ENCODE measurements at places on chromosomes 3 and 15.
A peak's percentile ranks its signal among the peaks of the same experiment; 100 is the strongest.

DNA sequence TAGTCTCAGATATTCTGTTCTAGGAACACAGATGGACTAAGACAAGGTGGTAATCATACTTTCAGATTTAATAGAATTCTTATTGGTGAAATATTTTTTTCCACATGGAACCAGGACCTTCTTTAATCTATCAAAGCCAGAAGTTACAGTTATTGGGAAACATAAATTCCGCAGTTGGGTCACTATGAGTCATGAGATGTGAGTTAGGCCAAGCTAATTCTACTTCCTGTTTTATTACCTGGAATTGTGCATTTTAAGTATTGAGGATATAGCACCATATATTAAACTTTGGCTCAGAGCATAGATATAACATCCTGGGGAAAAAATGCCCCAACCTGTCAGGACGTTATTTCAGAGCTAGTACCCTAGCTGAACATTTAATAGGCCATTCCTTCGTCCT, 96.4 kb upstream of the P3H2 start:
- H3K36me3 ChIP-seq, result no peaks in the 10 kb centered on the region
- H3K4me1 ChIP-seq, result no peaks in the 10 kb centered on the region
- no peak for DNase-seq
- H3K27me3 ChIP-seq, result no peaks in the 10 kb centered on the region

GRCh38 chr15:39465843-39466749, 114.8 kb upstream of the THBS1 start:
- peaks cover 22% of the 10 kb centered on the region for H3K4me1 ChIP-seq
- H3K27ac ChIP-seq, result peak overlapping the region; percentile 56
- no peak overlapping the region for H3K4me3 ChIP-seq
- H3K36me3 ChIP-seq, result no peaks in the 10 kb centered on the region

- H3K4me3 ChIP-seq, result no peak overlapping the region
- H3K27ac ChIP-seq, result no peak overlapping the region
- no peaks in the 10 kb centered on the region for H3K27me3 ChIP-seq
- no peaks in the 10 kb centered on the region for H3K36me3 ChIP-seq
- no peak for DNase-seq
Observed at GRCh38 chr3:134874737-134875413, 79.8 kb downstream of the EPHB1 start.

- no peak for DNase-seq
- no peaks in the 10 kb centered on the region for H3K36me3 ChIP-seq
- no peaks in the 10 kb centered on the region for H3K4me1 ChIP-seq
- H3K4me3 ChIP-seq, result no peak overlapping the region
- no peaks in the 10 kb centered on the region for H3K27me3 ChIP-seq
Observed at GRCh38 chr3:165158011-165158410, 38.2 kb downstream of the SLITRK3 start.

DNA sequence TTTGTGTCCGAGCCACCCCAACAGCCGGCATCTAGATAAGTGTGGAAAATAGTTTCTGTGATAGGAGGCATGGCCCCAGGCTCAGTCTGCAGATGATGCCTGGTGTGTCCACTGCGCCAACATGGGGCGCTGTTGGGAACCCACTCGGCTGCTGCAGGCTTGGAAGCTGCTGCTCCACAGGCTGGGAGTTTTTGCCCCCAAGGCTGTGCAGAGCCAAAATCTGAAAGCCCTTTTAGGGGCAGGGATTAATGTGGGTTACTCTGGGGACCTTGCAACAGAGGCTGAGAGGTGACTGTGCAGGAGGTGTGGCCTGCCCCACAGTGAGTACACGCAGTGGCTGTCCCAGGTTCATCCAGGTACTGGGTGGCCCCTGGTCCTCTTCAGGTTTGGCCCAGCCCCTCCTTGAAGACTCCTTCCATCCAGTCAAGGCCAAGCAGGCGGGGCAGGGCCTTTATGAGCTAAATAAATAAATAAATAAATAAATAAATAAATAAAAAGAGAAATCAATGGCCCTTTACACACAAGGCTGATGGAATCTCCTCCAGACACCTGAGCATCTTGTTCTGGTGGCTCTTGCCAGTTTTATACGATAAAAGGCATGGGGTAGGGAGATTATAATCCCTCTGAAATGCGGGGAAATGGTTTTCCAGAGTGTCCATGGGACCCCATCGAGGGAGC, 73.8 kb downstream of the AAGAB start:
- no peaks in the 10 kb centered on the region for H3K27me3 ChIP-seq
- no peak overlapping the region for H3K27ac ChIP-seq
- peaks cover 59% of the 10 kb centered on the region for H3K36me3 ChIP-seq
- H3K4me1 ChIP-seq, result peaks cover 8% of the 10 kb centered on the region
- no peak for DNase-seq
- H3K4me3 ChIP-seq, result no peak overlapping the region

DNA sequence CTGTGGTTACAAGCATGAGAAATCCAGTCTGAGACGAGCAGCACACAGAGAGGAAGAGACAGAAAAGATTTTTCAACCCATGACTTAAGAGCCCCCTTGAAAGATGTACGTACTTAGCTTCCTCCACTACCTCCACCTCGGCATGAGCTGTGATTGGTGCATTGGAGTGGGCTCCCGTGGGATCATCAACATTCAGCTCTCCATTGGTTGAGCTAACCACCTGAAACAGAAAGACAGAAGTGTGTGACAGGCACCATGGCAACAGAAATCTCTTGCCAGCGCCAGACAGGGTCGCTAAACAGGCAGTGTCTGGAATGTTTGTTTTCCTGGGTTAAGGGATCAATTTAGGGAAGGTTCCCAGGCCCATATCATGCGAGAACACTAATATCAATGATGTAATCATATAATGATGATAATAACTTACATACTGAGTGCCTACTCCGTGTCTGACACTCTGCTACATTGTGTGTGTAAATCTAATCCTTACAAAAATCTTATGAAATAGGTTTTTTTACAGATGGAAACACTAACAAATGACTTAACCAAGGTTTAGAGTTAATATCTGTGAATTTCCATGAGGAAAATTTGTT, 17.5 kb upstream of the PPIB start:
- H3K36me3 ChIP-seq, result no peaks in the 10 kb centered on the region
- no peaks in the 10 kb centered on the region for H3K27me3 ChIP-seq
- DNase-seq, result no peak

- H3K27ac ChIP-seq, result no peak overlapping the region
- DNase-seq, result no peak
- H3K4me3 ChIP-seq, result no peak overlapping the region
- no peaks in the 10 kb centered on the region for H3K36me3 ChIP-seq
- no peaks in the 10 kb centered on the region for H3K27me3 ChIP-seq
Observed at GRCh38 chr15:43954181-43954621, 127.4 kb downstream of the WDR76 start.

DNA sequence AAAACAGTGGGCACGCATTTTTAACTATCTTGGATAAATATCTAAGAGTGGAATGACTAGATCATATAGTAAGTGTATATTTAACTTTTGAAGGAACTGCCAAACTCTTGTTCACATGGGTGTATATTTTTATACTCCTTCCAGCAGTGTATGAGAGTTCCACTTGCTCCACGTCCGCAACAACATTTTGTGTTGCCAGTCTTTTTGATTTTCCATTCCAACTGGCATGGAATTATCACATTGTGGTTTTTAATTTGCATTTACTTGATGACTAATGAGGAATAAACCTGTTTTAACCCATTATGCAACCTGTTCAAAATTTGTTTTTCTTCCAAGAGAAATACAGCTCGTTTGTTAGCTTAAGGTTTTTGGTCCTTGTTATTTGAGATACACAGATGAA, 51.6 kb downstream of the ZNF621 start:
- DNase-seq, result no peak
- H3K4me3 ChIP-seq, result no peak overlapping the region
- no peaks in the 10 kb centered on the region for H3K4me1 ChIP-seq
- H3K27ac ChIP-seq, result no peak overlapping the region
- H3K27me3 ChIP-seq, result no peaks in the 10 kb centered on the region

DNA sequence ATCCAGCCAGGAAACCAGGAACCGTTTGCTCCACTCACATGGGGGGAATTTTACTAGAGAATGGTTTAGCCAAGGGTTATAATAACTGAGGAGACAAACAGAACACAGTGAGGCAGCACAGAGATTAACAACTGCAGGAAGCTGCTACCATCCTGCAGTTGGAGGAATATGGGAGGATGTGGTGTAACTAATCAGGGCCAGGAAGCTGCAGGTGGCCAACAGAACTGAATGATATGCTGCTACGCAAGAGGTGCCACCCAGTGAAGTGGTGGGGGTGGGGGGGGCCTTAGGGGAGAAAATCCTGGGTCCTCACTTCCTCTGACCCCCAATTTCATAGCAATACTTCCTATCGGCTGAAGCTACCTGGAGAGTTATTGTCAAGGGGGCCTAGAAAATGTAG, 306.4 kb upstream of the STT3B start:
- H3K27me3 ChIP-seq, result no peaks in the 10 kb centered on the region
- H3K4me3 ChIP-seq, result no peak overlapping the region

- H3K4me1 ChIP-seq, result no peaks in the 10 kb centered on the region
- no peaks in the 10 kb centered on the region for H3K27me3 ChIP-seq
- H3K36me3 ChIP-seq, result no peaks in the 10 kb centered on the region
- H3K4me3 ChIP-seq, result no peak overlapping the region
Observed at GRCh38 chr3:176916777-176917176, 280.5 kb downstream of the TBL1XR1 start.

GRCh38 chr3:115814006-115814405, 190.7 kb downstream of the GAP43 start:
- H3K4me3 ChIP-seq, result no peak overlapping the region
- no peaks in the 10 kb centered on the region for H3K36me3 ChIP-seq
- DNase-seq, result no peak
- no peaks in the 10 kb centered on the region for H3K4me1 ChIP-seq

DNA sequence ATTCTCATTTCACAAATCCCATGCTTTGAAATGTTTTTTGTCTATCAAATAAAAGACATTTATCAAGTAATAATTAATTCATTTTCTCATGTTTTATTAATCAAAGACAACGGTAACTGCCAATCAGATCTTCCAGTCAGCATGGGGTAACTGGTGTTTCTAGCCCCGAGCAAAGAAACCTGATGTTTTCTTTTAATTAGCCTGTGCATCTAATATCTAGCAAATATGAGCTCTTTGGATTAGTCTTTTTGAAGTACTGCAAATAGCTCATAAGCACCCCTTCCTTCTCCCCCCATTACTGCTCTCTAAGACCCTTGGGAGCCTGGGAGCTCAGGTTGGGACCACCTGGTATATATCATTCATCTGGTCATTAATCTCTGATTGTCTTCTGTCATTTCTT, 43.1 kb upstream of the SRGAP3 start:
- H3K4me3 ChIP-seq, result no peak overlapping the region
- no peak for DNase-seq
- H3K4me1 ChIP-seq, result no peaks in the 10 kb centered on the region
- no peaks in the 10 kb centered on the region for H3K27me3 ChIP-seq
- no peaks in the 10 kb centered on the region for H3K36me3 ChIP-seq

- H3K4me3 ChIP-seq, result no peak overlapping the region
- H3K4me1 ChIP-seq, result no peaks in the 10 kb centered on the region
- peak; percentile 74 for DNase-seq
- H3K27me3 ChIP-seq, result no peaks in the 10 kb centered on the region
Observed at GRCh38 chr15:81106560-81106959, 27.5 kb upstream of the CFAP161 start.

DNA sequence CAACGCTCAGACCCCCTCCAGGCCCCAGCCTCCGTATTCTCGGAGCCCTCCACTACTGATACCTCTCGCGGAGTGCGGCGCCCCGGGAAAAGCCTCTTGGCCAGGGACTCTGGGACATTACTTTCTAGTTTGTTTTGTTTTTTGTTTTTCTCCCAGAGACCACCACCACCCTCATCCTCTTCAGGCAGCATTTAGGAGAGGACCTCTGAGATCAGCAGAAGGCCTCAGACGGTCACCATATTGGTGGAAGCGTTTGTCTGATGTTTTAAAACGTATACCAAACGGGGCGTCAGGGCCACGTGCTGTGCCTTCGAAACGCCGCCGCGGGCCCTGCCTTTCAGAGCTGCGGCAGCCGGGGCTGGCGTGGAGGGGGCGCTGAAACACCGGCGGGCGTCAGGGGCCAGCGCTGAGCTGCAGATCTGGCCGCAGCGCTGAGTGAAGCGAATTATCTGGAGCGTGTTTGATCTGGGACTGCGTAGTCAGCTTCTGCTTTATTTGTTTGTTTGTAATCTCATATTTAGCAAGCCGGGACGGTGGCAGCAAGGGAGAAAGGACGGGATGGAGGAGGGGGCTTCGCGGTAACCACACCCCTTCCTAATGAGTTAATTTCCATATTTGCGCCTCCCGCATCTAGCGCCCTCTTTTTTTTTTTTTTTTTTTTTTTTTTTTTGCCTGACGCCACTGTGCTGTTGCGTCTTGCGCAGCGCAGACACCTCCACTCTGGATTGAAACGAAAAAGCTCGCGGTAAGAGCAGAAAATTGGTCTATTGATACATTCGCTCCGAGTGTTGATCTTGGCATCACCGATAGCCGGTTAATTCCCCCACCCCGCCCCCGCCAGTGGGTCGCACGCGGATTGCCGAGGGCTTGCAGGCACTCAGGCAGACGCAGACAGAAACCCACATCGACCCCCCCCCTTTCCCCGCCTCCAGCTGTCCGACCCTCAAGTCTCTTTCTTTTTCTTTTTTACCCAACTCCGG, 14.9 kb downstream of the SOX2 start:
- DNase-seq, result no peak
- peaks cover 5% of the 10 kb centered on the region for H3K4me1 ChIP-seq
- H3K27me3 ChIP-seq, result no peaks in the 10 kb centered on the region

GRCh38 chr3:124442463-124442862, 287.8 kb upstream of the UMPS start:
- peaks cover 25% of the 10 kb centered on the region for H3K36me3 ChIP-seq
- H3K27me3 ChIP-seq, result no peaks in the 10 kb centered on the region
- no peak for DNase-seq
- H3K4me1 ChIP-seq, result no peaks in the 10 kb centered on the region
- no peak overlapping the region for H3K27ac ChIP-seq

DNA sequence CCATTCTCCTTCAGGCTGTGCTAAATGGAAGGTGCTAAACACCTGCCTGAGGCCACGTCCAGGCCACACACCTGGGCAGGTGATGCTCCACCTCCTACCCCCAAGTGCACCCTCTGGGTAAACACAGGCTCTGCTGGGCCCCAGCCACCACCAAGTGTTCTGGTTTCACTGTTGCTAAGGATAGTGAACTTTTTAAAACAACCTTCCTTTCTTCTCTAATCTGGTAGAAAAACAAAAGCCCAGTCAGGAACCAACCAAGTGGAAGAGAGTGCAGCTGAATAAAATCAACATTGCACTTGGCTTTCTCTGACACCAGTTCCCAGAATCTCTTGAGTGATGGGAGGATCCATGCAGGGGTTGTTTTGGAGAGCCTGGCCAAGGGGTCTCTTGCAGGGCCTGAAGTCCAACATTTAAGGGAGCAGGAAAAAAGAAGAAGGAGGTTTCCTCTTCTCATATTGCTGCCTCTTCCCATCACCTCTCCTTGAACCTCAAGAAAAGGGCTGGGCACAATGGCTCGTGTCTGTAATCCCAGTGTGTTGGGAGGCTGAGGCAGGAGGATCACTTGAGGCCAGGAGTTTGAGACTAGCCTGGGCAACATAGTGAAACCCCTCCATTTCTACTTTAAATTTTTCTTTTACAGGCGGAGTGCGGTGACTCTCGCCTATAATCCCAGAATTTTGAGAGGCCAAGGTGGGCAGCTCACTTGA, 26.2 kb upstream of the ATP13A3 start:
- peaks cover 10% of the 10 kb centered on the region for H3K4me1 ChIP-seq
- no peaks in the 10 kb centered on the region for H3K27me3 ChIP-seq
- no peak overlapping the region for H3K4me3 ChIP-seq
- DNase-seq, result no peak
- H3K36me3 ChIP-seq, result no peaks in the 10 kb centered on the region
- no peak overlapping the region for H3K27ac ChIP-seq

Data from tibial nerve (tissue), 4 donors.